Germinal center (tissue), 1 donor: ENCODE measurements at places on chromosomes 2 and 18.

GRCh38 chr2:212794471-212794870 lies 255.9 kb upstream of the ERBB4 start:
- DNase-seq = no peak

- peak; percentile 49 for DNase-seq
Measured at GRCh38 chr2:39437522-39438296, 624 bp upstream of the MAP4K3 start.

GRCh38 chr2:112833976-112834375 lies 2.6 kb downstream of the IL1B start:
- no peak for DNase-seq

DNA sequence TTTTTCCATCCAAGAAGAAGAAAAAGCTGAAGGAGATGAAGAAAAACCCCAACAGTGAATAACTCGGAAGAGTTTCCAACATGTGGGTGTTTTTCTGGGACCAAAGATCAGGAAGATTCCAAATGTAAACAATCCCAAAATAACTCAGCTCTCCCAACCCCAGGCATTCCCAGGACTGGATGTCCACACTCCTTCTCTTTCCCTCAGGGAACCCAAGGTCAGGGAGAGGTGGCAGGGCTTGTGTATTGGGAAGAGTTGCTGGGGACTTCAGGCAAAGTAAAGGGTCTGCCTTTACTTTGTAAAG lies 268.0 kb downstream of the DYSF start:
- DNase-seq = no peak

GRCh38 chr2:85400023-85400422 lies 10.1 kb downstream of the CAPG start:
- no peak for DNase-seq

DNA sequence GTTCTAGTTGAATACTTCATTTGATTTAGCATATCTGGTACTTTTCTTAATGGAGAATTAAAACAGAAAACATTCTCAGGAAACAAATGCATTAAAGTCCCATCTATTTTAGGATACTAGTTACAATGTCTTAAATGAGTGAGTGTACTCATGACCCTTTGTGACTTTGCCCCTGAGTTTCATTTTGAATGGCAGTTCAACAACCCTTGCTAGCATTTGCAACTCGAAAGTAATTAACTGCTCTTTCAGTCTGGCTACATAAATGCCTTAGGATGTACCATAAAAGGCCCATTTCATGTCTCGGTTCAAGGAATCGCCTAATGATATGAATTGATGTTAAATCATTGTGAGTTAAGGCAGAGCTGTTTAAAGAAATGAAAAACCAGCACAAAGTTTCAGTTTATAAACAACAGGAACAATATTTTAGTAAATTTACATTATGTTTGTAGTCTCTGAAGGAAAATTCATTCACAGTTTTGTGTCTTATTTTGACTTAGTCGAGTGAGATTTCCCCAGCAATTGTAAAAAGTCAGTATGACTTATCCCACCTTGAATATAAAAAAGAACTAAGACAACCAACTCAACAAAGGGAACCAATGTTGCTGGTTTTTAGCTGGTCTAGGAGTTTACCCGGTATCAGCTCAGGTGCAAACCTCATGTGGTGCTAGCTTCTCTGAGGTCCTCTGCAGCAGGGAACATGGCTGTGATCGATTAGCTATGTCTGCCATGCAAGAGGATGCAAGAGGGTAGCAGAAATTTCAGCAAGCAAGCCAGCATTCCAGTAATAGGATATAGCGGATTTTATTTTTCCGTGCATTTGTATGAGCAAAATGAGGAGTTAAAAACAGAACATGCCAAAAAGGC lies 386.2 kb downstream of the PTPRM start:
- no peak for DNase-seq

- no peak for DNase-seq
Measured at GRCh38 chr2:226746196-226746800, 53.3 kb downstream of the IRS1 start.

DNA sequence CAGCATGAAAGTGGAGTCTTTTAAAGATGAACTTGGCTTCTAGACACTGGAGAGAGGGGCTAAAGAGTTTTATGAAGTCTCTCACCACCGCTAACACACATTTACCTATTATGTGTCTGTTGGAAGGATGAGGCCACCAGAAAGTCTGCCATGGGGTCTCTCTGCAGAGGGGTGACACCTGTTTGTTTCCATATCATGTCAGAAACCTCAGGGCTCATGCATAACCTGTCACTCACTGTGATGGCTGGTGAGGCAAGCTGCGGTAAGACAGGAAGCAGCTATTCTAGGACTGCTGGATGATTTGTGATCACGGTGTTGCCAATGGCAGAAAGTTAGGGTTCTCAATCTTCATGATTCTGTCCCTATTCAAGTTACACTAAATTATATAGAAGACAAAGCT lies 60.8 kb upstream of the DNMT3A start:
- DNase-seq = peak; percentile 57

DNA sequence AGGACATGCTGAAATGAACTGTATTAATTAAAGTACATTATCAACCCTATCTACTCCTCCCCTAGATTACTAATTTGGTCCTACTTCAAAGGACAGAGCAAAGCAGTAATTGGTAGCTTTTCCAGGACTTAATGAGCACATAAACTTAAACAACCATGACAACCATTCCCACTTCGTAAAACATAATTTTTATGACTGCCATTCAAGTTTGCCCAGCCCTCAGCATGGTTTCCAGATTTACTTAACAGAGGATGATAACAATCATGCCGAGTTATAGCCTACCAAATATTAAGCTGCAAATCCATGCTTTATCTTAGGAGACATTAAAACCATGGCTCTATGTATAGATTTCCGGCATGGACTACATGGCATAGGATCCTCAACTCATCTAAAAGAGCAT lies 401.1 kb upstream of the CHAC2 start:
- DNase-seq = no peak

DNA sequence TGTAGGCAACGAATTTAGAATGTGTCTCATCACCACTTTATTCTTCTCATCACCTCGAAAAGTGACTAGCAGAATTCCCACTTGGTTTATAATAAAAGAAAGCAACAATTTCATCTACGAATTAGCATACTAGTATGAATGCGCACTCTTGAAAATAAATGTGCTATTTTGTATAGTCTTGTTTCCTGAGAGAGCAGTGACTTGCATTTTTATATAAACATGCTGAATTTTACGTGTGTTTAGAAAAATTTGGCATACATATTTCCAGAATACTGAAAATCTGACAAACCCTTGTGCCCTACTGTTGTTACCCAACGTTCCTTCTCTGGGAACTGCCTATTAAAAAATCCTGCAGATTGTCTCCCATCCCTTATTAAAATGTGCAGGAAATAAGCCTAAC lies 786.8 kb downstream of the TSN start:
- no peak for DNase-seq

DNA sequence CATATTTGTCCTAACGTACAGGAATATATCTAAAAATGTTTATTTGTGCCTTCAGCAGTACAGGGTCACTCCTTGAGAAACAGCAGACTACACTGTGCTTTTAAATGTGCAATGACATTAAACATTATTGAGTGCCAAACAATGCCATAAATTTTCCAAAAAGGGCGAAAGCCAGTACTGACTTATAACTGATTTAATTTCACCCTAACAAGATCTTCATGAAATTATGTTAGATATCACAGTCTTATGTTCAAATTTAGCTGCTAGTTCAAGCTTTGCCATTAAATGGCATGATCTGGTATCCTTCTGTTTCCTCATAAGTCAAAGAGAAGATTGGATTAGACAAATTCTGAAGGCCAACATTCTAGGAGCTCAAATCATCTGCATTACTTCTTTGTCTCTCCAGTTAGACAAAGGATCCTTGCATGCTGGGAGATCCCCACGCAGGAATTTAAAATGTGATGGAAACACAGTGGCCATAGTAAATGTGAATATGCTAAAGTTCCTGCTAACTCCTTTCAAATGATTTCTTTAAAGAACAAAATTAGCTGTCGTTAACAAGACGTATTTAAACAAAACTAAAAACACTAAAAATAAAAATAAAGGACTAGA lies 129.3 kb upstream of the STON1 start:
- DNase-seq = no peak

- DNase-seq = peak; percentile 25
Measured at GRCh38 chr2:68292108-68292710, 27.5 kb downstream of the CNRIP1 start.

DNA sequence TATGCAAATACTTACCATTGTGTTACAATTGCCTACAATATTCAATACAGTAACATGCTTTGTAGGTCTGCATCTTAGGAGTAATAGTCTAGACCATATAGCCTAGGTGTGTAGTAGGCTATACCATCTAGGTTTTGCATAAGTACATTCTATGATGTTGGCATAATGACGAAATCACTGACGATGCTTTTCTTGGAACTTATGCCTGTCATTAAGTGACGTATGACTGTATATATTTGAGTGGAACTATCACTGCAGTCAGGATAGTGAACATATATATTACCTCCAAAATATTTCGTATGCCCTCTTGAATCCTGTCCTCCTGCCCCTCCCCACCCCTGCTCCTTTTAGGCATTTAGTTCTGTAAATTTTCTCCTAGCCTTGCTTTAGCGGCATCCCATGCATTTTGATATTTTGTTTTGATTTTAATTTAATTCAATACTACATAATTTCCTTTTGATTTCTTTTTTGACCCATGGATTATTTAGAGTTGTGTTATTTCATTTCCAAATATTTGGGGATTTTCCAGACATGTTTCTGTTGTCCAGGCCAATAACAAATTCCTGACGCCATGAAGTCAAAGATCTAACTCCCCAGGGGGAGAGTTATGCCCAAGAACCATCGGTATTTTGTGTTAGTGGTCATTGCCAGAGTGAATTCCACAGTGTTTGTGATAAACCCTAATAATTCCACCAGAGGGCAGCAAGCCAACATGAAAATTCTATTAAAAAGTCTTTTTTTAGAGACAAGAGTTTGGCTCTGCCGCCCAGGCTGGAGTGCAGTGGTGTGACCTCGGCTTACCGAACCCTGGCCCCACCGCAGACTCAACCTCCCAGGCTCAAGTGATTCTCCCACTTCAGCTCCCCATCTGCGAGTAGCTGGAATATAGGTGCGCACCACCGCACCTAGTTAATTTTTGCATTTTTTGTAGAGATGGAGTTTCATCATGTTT lies 24.2 kb upstream of the CASP8 start:
- peak; percentile 30 for DNase-seq

- no peak for DNase-seq
Measured at GRCh38 chr18:51211552-51211951, 14.1 kb upstream of the MEX3C start.

- DNase-seq = no peak
Measured at GRCh38 chr2:65128297-65129190, 1.4 kb downstream of the RAB1A start.

DNA sequence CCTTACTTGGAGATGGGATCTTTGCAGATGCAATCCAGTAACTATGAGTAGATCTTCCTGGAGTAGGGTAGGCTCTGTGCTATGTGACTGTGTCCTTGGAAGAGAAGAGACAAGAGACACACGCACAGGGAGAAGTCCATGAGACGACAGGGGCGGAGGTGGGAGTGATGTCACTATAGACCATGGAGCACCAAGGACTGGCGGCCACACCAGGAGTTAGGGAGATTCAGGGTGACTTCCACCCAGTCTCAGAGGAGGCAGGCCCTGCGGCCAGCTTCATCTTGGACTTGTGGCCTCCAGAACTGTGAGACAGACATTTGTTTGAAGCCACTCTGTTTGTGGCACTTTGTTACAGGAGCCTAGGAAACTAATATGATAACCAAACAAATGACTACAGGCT lies 177.8 kb downstream of the INHBB start:
- DNase-seq = no peak

DNA sequence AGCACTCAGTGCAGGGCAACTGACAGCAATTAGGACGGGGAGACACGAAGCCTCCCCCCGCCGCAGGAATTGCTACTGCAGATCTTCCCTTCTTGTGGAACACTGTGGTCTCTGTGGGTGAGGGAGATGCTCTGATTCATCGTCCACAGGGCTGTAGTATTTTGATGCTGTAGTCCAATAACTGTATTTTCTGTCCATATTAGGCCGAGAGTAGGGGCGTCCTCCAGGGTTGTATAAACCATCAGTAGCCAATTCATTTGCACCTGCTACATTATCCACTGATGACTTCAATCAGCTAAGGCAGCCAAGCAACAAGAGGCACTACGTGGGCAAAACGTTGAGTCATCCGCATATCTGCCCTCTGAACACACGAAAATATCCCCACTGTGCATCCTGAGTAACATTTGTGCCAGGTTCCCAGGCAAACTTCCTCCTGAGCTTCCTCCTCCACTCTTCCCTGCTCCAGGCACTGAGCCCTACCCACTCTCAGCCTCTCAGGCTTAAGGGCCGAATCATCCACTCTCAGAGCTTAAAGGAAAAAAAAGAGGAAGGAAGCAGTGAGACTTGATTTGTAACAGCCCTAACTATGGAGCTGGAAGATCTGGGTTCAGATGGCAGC lies 62.1 kb downstream of the LBH start:
- DNase-seq = no peak
